ENCODE measurements at places on chromosomes 6 and 20.

- DNase-seq: no peak
Measured at GRCh38 chr6:35911871-35912653, 8.8 kb downstream of the SRPK1 start.

- DNase-seq: no peak
Measured at GRCh38 chr6:43665376-43665775, 20.5 kb downstream of the RSPH9 start.

DNA sequence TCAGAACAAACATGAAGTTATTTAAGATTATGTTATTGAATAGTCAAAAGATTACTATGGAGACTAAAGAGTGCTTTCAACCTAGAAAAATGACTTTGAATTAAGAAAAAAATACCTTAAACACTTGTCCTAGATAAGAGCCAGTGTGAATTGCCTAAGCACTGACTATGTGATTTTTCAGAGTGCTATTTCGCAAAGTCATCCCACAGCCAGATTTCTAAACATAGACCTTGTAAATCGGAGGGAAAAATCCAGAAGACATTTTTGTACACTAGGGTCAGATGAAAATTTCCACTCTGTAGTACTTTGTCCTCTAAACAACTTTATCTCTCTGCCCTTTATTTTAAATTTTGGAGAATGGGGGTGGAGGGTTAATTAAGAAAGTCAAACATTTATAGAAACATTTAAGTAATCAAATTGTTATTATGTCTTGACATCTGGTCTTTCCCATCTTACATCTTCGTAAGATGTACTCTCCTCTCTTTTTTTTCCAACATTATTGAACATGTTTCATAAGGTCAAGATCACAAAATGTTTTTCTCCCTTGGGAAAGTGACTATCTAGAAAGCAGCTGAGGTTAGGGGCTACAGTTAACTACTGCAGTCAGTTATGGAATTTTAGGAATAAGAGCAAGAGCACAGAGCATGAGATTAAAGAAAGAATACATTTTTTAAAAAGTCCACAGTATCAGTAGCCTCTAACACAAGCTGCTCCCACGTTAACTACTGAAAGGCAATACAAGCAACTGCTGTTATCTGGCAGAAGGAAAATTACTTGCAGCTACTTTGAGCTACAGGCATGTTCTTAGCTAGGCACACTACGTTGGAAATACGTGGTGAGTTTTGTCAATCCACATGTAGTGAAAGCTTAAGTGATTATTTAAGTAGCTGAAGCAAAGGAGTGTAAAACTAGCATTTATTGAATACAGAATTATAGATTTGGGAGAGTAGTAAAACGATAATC lies 648.5 kb downstream of the HTR1B start:
- DNase-seq: no peak

GRCh38 chr6:170229396-170229795 lies 61.5 kb downstream of the DLL1 start:
- DNase-seq: no peak

- DNase-seq: no peak
Measured at GRCh38 chr20:52812231-52812847, 159.8 kb upstream of the TSHZ2 start.

DNA sequence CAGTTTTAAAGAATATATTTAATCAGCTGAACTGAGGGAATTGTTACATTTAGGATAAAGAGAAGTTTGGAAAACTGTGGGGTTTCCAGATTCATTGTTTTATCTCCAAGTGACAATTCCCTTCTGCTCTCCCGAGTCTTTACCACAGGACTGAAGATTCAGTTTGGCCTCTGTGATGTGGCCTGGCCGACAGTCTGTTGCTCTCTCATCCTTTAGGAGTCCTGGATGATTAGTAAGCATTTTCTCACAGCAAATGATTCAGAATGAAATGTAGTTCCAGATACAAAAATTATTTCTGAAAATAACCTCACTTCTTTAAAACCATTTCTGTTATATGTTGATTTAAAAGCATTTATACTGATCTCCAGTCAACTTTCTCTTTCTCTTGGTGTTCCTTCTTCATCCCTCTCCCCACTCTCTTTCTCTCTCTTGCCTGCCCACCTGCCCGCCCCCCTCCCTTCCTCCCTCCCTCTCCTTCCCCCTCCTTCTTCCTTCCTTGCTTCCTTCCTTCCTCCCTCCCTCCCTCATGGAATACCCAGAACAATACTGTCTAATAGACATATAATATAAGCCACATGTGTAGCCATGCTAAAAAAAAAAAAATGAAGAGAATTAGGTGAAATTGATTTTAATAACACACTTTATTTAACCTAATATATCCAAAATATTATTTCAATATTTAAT lies 254.9 kb downstream of the PRL start:
- DNase-seq: no peak

- DNase-seq: no peak
Measured at GRCh38 chr20:15032352-15032622, 694.9 kb upstream of the FLRT3 start.

All from pancreas (tissue), 10 donors.